ENCODE measurements at places on chromosomes 2 and 18. TPM values are rescaled to one million over a fixed set of nuclear protein-coding genes. Genes with fewer than 3 reads are reported as not detected.

The XDH gene
- total RNA-seq, result 4.6 TPM

The NGEF gene
- total RNA-seq, result 7.6 TPM

The CHRND gene
- total RNA-seq, result not detected

The CAPN14 gene
- total RNA-seq, result 4.0 TPM
